NCI-H524 treated with DMSO at 0.1 percent for 48 hours (cell line): ENCODE measurements at places on chromosomes 11 and 22.

- peak; percentile 15 for DNase-seq
These were observed 10.4 kb downstream of the SPATA19 start for GRCh38 chr11:133834682-133835592.

- no peak for DNase-seq
These were observed 11.3 kb downstream of the PHRF1 start for GRCh38 chr11:587546-587945.

- DNase-seq = no peak
These were observed 16.2 kb downstream of the MUC6 start for GRCh38 chr11:1020211-1020905.

- no peak for DNase-seq
These were observed 14.5 kb downstream of the CARS1 start for GRCh38 chr11:3042496-3043314.

DNA sequence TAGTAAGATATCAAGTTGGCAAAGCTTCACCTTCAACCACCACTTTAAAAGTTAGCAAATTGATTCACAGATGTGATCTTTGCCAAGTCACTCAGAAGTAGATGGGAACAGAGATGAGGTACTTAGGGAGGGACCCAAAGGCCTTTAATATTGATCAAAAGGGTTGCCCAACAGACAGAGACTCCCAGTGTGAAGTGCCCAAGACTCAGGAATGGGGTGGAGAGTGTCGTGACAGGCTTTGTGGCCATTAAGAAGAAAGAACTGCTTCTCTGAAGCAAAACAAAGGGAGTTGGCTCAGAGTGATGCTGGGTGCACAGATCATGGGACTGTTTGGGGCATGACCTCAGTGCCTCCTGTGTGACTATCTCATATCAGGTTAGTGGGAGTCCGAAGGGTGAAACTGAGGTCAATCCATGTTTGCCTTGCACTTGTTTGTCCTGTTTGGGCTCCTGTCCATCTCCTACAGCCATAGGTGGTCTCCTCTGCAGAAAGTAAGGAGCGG lies 132.3 kb downstream of the APIP start:
- DNase-seq = no peak

- no peak for DNase-seq
These were observed 157.6 kb upstream of the BLID start for GRCh38 chr11:122273476-122274191.

DNA sequence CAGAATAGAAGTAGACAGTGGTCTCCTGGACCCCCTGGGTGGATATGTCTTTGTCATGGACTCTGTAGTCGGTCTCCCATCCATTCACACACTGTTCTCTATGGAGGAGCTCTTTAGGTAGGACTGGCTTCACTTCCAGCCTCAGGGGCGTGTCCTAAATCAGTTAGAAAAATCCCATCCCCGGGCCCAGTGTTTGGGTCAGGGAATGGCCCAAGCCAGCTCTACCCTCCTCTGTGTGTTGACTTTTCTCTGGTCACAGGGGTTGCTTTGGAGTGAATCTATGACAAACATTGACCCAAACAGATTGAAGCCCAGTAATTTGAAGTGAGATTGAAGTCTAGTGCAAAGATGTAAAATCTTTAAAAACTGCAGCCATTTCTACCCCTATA lies 34.0 kb downstream of the WEE1 start:
- DNase-seq = no peak

GRCh38 chr11:130068546-130068985 lies 1.1 kb upstream of the APLP2 start:
- DNase-seq = no peak

DNA sequence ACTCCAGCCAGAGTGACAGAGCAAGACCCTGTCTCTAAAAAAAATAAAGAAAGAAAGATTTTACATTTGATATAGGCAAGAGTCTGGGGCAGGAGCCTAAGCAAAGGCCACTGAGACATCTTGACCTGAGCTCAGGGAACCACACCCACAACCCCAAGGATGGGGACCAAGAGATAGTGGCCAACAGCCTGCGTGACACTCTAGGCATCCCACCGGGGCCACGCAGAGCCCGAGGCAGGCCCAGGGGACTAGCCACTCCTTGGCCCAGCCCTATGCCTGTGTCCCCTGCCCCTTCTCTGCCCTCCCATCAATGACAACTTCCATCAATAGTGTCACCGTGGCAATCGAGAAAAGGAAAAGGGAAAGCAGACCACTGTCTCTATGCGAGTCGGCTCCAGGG lies 41.1 kb downstream of the MN1 start:
- no peak for DNase-seq

DNA sequence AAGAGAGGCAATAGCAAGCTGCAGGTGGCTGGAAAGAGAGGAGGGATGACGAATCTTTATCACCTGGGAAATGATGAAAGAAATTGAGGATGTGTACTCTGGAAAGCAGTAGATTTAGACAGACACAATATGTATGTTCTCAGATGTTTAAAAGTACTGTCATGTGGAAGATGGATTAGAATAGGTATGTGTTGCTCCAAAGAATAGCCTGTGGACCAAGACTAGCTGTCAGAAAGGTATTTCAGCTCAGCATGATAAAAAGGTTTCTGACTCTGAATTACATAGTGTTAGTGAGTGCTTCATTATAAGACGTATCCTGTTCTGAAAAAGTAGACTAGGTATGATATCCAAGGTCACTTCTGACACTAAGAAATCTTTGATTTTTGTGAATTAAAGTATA lies 322.4 kb downstream of the CNTN5 start:
- DNase-seq = no peak

GRCh38 chr11:111633248-111633647 lies 31.0 kb downstream of the SIK2 start:
- no peak for DNase-seq

GRCh38 chr11:12276831-12277475 lies 100.4 kb upstream of the PARVA start:
- no peak for DNase-seq

DNA sequence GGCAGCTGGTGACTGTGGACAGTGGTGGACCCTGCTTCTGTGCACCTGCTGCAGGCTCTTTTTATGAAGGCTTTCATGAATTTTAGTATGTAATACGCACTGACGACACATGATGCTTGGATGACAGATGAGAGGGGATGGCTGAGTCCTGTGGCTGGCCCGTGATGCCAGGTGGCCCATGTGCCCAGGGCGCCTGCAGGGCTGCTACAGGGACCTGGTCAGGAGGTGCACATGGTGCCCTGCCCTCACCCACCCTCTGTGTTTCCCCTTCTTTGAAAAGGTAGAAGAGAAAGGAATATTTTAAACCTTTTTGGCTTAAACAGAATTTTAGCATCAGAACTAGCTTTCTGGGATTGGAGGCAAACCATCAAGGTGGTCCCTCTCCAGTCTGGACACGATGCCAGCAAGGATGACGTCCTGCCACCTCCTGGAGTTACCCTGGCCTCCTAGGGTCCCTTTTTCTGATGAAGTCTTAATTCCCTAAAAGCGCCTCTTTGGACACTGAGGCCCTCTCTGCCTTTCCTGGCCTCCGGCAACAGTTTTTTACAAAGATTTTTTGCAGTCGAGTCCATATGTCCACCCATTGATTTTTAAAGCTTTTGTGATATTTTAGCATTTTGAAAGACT lies 5.4 kb upstream of the RANBP1 start:
- no peak for DNase-seq

DNA sequence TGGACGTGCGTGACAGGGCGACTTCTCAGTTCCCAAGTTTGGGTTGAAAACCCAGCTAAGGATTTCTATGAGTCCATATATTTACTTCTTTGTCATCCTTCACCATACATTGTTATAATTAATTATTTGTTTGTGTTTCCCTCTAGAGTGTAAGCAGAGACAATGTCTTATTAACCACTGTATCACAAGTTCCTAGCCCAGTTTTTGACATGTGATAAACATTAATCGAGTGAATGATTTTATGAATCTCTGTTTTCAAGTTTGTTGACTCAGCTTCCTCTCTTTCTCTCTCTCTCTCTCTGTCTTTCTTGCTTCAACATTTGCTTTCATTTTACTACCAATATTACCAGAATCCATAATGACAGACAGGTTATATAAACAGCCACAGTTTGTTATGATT lies 1259.6 kb upstream of the TENM4 start:
- DNase-seq = no peak

- DNase-seq = no peak
These were observed 2.2 kb downstream of the RPL3 start for GRCh38 chr22:39317084-39317774.

DNA sequence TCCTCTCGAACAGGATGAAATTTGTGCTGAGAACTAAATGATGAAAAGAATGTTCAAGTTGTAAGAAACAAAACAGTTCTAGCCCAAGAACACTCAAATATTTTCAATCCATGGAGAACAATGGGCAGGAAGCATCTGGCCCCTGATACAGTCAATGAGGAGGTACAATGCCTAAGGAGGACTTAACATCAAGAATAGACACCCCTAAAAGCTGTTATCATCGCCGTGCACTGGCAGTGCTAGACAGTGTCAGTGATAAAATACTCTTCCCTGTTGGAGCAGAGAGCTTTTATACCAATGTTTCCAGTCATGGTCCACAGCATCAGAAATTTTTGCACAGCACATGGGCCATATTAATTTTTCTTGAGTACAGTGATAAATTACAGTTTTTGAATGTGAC lies 20.2 kb upstream of the VSTM5 start:
- no peak for DNase-seq

- no peak for DNase-seq
These were observed 18.1 kb downstream of the MCM5 start for GRCh38 chr22:35418088-35418487.

DNA sequence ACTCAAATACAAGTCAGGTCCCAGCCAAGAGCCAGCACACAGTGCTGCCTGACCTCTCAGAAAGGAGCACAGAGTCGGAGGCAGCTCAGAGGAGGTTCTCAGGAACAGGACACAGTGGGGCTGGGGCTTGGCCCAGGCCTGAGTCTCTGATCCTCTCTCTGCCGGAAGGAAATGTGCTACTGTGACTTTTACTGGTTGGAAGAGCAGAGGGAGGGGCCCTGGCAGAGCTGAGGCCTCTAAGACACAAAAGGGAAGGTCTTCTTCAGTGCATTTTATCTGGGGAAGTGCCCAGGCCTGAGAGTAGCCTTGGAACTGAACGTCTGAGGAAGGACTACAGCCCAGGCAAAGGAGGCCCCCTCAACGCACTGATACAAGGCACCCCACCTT lies 16.2 kb upstream of the CASTOR1 start:
- no peak for DNase-seq

DNA sequence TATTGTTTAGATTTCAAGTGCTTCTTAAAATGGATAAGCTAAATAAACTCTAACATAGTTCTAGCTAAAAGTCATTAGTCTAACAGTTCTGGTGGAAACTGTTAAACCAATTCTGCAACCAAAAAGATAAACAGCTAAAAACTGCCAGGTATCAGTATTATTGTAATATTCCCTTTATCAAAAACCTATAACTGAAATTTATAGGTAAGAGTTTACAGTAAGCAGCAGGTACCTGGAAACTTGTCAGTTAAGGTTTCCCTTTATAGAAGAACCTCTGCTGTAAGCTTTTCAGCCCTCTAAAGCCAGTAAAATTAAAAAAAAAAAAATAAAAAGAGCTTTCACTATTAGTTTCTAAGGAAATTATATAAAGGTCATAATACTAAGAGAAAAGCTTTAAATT lies 61.0 kb downstream of the LIF start:
- DNase-seq = no peak

GRCh38 chr11:110452720-110453119 lies 23.0 kb downstream of the FDX1 start:
- no peak for DNase-seq

DNA sequence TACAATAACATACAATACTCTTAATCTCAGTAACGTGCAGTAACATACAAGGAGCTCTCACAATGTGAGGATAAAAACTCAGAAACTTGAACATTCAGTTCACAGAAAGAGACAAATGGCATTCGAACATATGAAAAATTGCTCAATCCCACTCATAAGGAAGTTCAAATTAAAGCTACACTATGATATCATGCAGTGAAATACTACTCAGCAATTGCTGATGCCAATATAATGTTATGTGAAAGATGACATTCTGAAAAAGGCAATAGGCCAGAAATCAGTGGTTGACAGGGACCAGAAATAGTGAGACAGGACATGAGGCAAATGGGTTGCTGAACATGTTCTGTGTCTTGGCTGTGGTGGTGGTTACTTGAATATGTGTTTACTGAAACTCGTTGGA lies 33.7 kb upstream of the PITPNB start:
- no peak for DNase-seq

- no peak for DNase-seq
These were observed 63.3 kb downstream of the SYN3 start for GRCh38 chr22:32994898-32995297.

DNA sequence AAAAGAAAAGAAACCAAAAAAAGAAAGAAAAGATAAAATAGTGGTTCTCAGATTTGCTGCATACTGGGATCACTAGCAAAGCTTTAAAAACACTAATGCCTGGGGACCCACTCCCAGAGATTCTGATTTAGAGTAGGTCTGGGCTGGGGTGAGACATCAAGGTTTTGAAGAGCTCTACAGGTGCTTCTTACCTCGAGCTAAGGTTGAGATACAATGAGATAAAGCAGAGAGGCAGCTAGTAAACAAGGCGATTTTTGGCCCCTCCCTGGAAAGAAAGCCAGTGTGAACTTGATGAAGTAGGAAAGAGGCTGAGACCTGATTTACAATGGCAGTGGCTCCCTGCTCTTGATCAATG lies 327.6 kb upstream of the CCDC90B start:
- DNase-seq = no peak

DNA sequence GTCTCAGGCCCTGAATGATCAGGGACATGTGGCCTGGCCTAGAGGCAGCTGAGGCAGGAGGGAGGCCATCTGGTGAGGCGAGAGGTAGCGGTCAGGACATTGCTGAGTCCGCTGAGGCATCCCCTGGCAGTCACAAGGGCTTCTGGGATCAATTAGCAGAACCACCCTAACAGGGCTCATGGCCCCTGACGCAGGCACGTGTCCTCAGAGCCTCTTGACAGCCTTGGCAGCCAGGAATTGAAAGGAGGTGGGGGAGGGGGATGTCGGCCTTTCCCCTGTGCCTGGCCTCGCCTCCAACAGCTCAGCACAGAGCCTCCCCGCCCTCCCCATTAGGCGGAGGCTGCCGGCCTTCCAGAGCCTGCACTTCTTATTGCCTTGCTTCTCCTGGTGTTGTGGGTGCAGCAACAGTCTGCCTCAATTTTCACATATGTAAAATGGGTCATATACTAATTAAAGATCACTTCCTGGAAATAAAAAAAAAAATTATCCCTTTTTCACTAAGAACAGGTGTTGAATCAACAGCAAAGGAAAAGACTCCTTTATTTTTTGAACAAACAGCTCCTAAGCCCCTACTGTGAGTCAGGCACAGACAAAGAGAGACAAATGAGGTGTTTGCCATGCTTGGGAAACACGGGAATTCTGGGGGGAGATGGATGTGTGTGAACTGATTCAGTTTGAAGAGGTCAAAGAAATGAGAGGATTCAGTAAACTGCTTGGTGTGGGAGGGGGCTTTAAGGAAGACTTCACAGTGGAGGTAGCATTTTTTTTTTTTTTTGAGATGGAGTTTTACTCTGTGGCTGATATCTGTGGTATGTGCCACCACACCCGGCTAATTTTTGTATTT lies 55.3 kb downstream of the NFAM1 start:
- DNase-seq = peak; percentile 87

- DNase-seq = no peak
These were observed 252.1 kb upstream of the CCDC179 start for GRCh38 chr11:23112390-23112789.
